ENCODE measurements at places on chromosomes 7 and 10. TPM values are rescaled to one million over a fixed set of nuclear protein-coding genes. Genes with fewer than 3 reads are reported as not detected.

DNA sequence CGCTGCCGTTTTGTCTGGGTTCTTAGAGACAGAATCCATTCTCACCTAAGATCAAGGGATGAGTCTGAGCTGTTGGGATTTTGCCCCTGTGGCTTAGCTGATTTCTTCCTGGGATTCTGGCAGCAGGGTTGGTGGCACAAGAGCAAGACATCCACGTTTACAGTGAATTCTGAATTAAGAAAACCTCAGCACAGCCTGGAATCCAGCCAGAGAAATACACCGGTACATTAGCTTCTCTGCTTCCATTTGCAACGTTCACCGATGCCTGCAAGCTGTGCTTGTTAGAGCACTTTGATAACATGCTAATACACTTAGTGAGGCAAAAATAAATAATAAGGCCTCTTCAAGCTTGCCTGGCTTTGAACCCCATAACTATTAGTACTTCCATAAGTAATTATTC is 569.8 kb downstream of the CALN1 start:
- no peak for DNase-seq

GRCh38 chr7:107035446-107035845 is 9.1 kb upstream of the PRKAR2B start:
- no peak for DNase-seq

PTPRZ1 gene
- not detected for total RNA-seq

DNA sequence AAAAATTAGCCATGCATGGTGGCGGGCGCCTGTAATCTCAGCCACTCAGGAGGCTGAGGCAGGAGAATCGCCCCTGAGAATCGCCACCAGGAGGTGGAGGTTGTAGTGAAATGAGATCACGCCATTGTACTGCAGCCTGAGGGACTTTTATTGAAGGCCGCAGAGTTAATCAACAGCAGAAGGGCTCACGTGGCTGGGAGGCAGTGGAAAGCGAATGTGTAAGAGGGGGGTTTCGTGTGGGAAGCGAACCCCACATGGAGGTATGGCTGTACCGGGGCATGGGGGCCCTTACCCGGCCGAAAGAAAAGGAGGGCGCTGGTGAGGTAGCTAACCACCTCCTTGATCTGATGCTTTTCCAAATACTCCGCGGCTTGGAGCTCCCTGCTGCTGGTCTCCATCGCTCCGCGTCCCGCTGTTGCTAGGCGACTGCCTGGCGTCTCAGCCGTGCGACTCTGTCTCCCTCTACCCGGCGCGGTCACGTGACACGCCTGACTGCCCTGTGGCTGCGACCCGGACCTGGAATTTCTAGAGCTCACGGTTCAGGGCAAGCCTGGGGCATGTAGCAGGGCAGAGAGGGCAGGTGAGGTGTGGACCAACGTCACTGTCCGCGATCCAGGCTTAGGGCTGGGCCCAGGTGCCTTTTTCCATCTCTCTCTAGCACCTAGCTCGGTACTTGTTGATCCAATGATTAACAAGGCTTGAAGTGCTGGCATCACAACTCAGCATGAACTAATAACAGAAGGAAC is at the start of gene EFCAB10:
Gene EFCAB10 (minus strand): TSS at position 428 of the 746 bp plus-strand sequence. CDS start 30 bp downstream, at position 398.
- DNase-seq: peak; percentile 32

DNA sequence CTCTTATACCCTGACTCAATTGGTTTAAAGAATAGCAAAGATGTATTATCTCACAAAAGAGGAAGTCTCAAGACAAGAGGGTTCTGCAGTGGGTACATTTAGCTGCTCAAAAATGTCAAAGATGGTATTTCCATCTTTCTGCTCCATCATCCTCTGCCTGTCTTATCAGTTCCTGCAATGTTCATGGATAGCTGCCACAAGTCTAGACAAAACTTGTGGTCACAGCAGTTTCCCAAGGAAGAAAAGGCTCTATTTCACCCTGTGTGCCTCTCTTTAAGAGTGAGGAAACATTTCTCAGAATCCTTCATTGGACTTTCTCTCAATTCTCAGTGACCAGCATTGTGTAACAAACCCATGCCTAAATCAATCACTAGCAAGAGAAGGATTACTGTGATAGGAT is 634.2 kb upstream of the AUTS2 start:
- no peak for DNase-seq

Data from HT-29 (cell line).